Hypothalamus (tissue), 51 donors: ENCODE measurements at places on chromosomes 3 and 15.

DNA sequence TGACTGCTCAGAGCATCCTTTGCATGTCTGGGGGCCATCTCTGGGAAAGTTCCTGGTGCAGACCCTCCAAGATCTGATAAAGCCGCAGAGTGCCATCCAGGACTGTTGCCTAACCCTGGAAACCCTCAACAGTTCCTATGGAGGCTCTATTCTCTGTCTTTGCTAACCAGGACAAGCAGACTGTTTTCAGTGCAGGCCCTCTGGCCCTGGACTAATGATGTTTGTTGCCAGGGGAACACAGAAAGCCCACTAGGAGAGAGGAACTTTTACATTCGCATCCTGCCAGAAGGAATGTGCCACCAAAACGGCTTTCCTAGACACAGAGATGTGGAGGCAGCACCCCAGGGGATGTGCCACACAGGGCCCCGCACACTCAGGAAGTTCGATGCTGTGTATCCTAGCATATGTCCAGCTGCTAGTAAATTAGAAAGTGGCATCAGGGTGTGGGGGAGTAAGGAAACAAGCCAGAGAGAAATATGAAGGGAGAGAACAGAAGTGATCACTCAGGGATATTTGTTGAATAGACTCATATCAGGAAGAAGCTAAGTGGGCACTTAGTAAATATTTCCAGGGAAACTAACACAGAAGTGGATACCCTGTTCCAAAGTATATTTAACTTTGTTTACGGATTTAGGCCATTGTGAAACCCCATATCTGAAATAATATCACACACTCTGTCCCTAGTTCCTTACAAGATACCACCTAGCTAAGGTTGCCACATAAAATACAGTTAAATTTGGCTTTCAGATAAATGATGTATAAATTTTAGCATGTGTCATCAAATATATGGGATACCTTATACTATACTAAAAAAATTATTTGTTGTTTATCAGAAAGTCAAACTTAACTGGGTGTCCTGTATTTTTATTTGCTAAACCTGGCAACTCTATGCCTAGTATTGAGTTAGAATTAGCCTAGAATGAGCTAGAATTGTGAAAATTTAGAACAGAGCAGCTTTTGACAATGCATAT lies 29.9 kb upstream of the TMOD3 start:
- no peak for DNase-seq

DNA sequence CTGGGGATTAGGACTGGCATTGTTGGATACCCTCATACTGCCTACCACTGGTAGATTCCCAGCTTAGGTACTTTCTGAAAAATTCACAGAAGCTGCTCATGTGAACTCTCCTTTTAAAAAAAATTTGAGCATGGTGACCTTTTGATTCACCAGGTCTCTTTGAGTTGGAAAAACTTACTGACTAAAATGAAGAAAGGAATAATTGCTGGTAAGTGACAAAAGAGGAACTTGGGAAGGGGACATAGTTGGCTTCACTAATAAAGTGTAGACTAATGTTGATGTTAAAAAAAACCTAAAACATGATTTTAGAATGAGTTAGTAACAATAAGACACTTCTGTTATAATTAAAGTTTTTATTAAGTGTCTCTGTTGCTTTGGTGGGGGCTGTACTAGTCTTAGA lies 8.6 kb downstream of the VPS8 start:
- DNase-seq: no peak

DNA sequence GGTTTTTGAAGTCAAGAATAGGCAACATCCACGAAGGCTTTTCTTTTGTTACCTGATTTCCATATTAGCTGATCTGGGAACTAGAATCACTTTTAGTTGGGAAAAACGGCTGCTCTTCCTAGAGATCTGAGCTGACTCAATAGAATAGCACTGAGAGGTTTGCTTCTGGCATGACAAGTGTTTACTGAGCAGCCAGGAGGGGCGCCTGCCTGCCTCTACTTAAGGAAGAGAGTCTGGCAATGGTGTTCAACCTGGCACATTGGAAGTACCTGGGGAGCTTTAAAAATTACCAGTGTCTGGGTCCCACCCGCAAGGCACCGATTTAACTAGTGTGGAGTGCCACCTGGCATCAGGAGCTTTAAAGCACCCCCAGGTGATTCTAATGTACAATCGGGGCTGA lies 34.4 kb downstream of the FAM43A start:
- DNase-seq: no peak

DNA sequence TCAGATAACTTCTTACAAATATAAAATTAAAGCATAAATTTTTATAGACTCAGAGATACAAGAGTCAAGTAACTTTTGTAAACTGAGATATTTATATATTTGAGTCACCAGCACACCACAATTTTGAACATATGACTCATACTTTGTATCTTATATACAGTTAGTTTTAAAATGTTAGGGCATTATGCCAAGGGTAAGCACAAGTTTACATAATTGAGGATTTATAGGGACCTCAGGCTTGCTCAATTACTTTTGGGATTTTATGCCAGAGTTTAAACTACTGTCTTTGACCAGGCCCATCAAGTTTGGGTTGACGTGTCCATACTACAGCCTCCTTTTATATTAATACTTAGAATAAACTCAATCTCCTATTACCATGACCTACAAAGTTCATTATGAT lies 7.4 kb upstream of the FGF7 start:
- no peak for DNase-seq

GRCh38 chr3:115580566-115580965 lies 42.7 kb upstream of the GAP43 start:
- no peak for DNase-seq

GRCh38 chr3:130093741-130094391 lies 12.2 kb downstream of the ALG1L2 start:
- DNase-seq: no peak

DNA sequence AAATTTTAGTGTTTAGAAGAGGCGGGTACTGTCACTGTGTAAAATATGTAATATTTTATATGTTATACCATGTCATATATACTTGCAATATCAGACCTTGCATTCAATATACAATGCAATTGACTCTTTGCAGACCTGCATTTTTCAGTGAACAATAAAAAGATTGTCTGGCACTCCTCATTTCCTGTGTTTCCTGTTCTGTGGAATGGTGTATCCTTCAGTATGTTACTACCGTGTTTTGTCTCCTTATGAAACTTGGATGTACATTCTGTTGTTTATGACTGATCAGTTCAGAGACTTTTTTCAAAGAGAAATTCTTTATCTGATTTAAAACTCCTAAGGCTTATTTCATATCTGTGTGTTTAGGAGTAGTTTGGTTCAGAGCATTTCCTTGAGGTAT lies 31.5 kb downstream of the APH1B start:
- no peak for DNase-seq

- DNase-seq: no peak
Measured at GRCh38 chr3:36804295-36805055, 40.1 kb upstream of the DCLK3 start.

DNA sequence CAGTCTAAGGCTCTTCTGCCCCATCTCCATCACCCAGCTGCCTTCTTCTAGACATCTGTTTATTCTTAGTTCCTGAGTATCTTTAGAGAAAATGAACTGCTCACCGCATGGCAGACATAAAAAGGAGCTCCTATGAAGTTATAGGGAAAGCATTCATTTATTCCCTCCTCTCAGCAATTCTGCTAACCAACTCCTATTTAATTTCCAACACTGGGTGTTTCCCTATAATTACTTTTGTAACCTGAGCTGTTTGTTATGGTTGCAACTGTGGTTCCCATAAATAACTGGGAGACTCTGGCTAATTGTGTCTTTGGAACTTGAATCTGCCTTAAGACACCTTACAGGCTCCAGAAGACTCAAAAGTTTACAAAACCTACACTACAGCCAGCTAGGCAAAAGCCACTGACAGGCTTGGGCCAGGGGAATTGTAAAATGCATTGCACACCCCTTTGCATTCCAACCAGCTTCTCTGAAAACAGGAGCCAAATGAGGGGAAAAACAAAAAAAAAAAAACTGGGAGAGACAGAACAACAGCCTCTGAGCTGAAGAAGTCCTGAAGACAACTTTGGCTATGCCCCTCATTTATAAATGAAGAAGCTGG lies 231.5 kb upstream of the FEZF2 start:
- DNase-seq: no peak

DNA sequence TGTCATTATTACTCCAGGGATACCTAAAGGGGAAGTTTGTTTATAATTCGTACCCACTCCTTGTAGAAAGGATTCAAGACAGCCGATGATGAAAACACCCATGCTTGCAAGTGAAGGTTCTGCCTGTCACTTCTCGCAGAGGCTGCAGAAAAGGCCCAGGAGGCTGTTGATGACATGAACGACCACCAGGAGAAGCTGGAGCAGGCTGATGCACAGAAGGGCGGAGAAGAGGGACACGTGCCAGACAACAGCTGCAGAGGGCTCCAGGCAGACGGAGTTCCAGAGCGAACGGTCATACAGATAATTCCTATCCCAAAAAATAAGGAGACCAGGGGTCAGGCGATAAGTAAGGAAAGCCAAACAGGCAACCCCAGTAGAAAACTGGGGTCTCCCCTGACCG lies 5.7 kb upstream of the DYNLT2B start:
- DNase-seq: no peak

DNA sequence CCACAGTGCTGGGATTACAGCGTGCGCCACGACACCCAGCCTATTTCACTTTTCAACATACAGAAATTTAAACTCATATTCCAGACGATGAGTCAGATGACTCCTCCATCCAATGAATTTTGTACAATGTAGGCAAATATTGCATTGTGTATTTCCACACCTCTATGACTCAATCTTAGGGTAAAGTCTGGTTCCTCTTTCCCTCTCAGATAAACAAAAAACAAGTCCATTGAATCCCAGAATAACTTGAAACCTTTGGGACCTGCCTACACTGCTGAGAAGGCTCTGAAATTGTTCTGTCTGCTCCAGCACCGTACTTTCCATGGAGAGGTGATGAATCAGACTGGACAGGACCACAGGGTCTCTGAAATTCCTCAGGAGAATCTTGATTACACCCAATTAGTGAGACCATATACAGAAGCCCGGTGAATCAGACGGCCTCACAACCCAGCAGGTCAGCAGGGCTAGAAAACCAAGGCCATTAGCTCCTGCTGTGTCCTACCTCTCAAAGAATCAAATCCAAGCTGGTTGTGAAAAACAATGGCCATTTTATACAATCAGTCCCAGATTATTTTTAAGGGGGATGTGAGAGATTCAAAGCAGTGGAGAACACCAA lies 112.6 kb downstream of the ERC2 start:
- no peak for DNase-seq

GRCh38 chr3:158727206-158728060 lies 4.8 kb downstream of the RARRES1 start:
- DNase-seq: no peak

- DNase-seq: no peak
Measured at GRCh38 chr3:152623286-152623911, 211.5 kb upstream of the P2RY1 start.

DNA sequence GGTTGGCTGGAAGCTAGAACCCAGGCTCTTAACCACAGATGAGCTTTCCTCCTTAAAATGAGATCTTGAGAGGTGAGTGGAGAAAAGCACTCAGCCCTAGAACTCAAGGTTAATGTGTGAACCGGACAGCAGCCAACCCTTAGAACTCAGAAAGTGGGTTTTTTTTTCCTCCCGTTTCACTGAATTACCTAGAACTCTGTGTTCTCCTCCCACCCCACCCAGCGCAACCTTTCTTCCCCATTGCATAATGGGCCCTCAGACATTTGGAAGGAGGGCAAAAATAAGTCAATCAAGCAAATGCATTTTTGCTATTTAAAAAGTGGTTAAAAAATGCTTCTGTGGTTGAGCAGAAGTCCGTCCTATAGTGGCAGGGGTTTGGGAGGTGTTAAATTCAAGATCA lies 36.7 kb downstream of the POC1A start:
- no peak for DNase-seq

- DNase-seq: no peak
Measured at GRCh38 chr3:104526901-104527401, 839.8 kb upstream of the ALCAM start.

GRCh38 chr15:55420171-55420866 lies 12.0 kb downstream of the PIERCE2 start:
- DNase-seq: no peak

DNA sequence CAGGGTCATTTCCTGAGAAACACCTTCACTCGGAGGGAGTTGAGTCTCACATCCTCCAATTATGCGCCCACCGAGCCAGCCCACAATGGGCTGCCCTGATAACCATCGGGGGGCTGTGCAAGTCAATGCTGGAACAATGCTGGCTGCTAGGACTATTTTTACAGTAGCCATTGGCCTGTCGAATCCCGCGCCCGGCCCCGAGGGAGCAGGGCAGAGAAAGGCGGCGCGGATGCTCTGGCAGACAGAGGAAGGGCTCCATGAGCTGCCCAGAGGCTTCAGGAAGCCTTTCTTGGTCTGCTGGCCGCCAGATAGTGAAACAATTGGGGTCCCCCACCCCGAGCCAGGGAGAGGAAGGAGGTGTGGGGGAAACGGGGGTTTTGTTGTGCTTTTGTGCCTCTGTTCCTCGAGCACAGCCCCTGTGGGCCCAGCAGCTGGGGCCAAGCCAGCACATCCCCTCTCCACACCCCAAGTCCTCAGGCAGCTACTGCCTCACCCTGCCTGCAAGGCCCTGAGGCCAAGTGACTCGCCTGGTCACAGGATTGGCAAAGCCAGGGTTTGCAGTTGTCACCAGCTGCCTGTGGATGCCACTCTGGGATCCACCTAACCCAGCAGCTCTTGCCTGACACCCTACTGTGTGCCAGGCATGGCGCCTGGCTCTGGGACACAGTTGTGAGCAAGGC lies 39.0 kb downstream of the SLC6A6 start:
- no peak for DNase-seq

DNA sequence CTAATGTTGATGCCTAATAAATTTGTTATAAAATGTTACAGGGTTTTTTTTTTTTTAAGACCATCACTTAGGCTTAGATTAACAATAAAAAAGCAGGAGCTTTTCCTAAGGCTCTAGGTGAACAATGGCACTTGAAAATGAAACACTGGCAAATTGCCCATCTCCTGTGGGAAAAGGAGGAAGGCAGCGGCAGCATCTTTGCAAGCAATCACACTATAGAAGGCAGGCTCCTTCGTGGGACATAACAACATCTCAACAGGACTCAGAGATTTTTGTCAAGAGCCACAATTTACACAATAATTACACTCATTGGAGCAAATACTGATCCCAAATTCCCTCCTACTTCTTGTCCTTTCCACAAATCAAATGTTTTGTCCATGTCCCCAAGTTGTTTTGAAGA lies 646.7 kb downstream of the ROBO2 start:
- no peak for DNase-seq

DNA sequence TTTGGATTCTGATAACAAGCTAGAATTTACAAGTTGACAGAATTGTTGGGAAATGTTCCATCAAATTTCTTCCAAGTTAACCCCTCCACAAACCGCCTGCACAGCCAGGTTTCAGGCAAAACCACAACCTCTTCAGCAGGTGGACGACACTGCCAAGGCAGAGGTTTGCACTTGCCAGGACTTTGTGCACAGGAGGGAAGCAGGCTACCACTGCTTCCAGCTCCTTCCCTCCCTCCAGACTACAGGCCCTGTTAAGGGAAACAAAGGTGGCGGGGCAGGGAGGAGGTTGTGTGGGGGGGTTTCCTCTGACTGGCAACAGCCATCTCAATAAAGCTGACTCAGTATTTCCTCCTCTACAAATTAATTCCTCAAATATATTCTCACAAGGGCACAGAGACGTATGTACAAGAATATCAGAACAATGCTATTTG lies 42.2 kb downstream of the TBC1D2B start:
- no peak for DNase-seq

GRCh38 chr3:158160958-158161357 lies 51.1 kb downstream of the RSRC1 start:
- DNase-seq: no peak
